ENCODE measurements at places on chromosomes 13 and 19.

- no peak for DNase-seq
Observed at GRCh38 chr19:6532244-6532999, 1.6 kb downstream of the TNFSF9 start.

DNA sequence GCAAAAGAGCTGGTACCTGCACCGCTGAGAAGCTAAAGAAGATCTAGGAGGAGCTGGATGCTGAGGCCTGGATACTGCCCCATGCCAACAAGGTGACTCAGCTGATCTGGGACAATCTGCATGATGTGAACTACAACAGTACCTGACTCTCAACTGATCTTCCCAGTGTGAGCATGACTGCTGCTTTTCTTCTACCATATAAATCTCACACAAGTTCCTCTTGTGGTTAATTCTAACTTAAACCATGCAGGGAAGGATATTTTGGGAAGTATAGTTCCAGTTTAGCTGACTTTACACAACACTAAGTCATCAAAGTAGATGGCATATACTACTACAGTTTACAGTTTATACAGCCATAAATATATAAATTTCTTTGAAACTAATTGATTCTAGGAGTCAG lies 91.9 kb downstream of the SLAIN1 start:
- no peak for DNase-seq

- no peak for DNase-seq
Observed at GRCh38 chr19:53612762-53613526, 18.9 kb upstream of the DPRX start.

DNA sequence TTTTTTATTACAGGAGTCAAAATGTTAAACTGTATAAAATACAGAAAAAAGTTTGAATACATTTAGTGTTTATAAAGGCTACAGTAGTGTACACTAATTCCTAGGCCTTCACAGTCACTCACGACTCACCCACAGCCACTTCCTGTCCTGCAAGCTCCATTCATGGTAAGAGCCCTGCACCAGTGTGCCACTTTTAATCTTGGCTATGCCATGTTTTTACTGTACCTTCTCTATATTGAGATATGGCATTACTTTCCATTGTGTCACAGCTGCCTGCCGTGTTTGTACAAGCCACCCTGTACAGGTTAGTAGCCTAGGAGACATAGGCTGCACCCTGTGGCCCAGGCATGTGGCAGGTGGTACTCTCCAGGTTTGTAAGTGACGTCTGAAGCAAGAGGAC lies 32.1 kb downstream of the C1QTNF9 start:
- no peak for DNase-seq

DNA sequence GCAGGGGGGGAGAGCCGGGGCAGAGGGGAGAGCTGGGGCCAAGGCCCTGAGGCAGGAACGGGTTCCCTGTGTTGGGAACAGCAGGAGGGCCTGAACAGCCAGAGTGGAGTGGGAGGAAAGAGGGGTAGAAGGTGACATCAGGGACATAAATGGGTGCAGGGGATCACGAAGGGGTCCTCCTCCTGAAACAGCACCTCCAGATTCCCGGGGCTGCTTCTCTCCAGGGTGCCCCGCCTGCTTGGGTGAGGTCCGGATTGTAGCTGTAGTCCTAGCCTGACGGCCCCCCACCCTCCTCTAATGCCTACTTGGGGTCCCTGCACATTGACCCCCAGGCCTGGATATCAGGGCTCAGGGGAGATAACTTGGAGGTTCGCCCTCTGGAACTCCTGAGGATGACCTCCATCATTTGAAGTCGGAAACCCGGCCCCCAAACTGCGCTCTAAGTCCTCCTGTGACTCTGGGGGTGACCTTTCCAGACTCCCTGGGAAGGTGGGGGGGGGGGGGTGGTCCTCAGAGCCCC lies 473 bp upstream of the SCN1B start:
- DNase-seq, result no peak

GRCh38 chr19:40549007-40549708 lies 27.5 kb upstream of the SHKBP1 start:
- DNase-seq, result peak; percentile 83
